Mesothelial cell of epicardium (in vitro differentiated cells): ENCODE measurements at places on chromosomes 5 and 9. TPM values are rescaled to one million over a fixed set of nuclear protein-coding genes. Genes with fewer than 3 reads are reported as not detected.

GRCh38 chr9:90807006-90807405, 5.4 kb downstream of the SYK start:
- DNase-seq: no peak

- DNase-seq: no peak
Measured at GRCh38 chr9:130626249-130626996, 38.0 kb upstream of the PRDM12 start.

DNA sequence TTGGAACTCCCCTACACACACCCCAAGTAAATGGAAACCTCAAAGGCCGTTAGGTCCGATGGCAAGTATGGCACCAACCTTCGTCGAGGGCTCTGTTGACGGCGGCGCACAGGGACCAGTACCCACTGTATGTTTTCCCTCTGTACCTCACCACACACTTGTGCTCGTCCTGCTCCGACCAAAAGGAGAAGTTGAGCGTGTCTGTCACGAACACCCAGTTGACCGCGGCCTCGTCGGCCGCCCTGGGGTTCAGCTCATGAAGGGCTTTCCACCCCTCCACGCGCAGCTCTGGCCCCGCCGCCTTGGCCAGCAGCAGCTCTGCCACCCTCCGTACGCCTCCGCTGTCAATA, 24.0 kb downstream of the HNRNPK start:
- no peak for DNase-seq

DNA sequence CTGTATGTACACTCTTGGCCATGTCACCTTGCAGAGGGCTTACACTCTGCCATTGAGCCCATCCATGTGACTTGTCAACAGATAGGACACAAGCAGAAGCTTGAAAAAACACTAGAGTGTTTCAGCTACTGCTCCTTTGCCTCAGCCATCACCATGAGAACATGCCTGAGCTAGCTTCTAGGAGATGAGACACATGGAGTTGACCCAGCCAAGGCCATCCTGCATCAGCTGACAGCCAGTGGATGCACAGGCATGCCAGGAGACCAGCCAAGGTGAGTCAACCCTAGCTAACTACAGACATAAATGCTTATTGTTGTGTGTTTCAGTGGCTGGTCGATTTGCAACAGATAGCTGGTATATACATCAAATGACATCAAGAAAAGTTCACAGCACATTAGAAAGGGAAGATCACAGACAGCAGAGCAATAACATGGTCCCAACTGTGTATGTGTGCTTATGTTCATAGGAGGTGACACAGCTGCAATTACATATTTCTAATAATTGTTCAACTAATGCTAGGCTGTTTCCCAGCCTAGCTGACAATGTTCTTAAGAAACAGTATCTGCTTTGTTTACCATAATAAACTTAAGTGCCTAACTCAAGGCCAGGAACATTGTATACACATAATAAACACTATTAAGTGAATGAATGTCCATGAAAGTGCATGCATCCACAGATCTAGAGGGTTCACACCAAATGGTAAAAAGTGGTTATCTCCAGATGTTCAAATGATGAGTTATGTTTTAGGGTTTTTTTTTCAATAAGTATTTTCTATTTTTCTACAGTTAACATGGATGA, 105.7 kb downstream of the SPOCK1 start:
- no peak for DNase-seq

- no peak for DNase-seq
Measured at GRCh38 chr9:97604901-97605645, 28.1 kb downstream of the TSTD2 start.

DNA sequence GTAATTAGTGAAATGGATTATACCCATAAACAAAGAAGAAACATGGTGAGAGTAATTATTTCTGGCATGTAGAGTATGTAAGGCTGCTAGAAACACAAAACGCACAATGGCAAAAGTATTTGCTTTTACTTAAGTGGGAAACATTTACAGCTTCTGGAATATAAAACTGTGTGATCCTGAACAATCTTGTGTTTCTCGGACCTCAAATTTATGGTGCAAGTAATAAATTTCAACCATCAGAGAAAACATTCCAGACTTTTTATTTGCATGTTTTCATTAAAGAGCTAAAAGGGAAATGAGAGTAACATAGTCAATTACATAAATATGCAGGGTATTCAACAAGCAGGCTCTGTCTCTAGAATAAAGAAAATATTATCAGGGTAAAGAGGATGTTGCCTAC, 17.2 kb upstream of the PRR16 start:
- DNase-seq: no peak

- DNase-seq: no peak
Measured at GRCh38 chr5:169602535-169602934, 19.0 kb downstream of the SPDL1 start.

DNA sequence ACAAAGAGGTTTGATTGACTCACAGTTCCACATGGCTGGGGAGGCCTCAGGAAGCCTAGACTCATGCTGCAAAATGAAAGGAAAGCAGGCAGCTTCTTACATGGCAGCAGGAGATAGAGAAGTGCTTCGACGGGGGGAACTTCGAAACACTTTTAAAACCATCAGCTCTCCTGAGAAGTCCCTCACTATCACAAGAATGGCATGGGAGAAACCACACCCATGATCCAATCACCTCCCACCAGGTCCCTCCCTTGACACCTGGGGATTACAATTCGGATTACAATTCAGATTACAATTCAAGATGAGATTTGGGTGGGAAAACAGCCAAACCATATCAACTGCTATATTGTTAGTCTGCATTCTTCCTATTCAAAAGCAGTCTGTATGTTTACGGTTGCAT, 322.3 kb upstream of the ISL1 start:
- no peak for DNase-seq

DNA sequence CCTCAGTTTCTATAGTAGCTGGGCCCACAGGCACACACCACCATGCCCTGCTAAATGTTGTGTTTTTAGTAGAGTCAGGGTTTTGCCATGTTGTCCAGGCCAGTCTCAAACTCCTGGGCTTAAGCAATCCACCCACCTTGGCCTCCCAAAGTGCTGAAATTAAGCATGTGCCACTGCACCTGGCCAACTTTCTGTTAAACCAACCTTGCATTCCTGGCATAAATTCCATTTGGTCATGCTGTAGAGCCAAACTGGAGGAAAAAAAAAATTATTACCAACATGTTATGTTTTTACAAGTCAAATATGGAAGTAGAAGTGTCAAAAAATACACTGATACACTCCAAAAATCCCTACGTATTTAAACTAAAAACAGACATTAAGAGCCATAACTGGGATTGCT, 54.1 kb downstream of the ERMP1 start:
- DNase-seq: no peak

GRCh38 chr5:38347896-38348295, 89.5 kb downstream of the EGFLAM start:
- DNase-seq: no peak

- no peak for DNase-seq
Measured at GRCh38 chr5:172582940-172583339, 58.1 kb upstream of the NEURL1B start.

GRCh38 chr5:31153521-31153920, 40.0 kb upstream of the CDH6 start:
- DNase-seq: no peak

DNA sequence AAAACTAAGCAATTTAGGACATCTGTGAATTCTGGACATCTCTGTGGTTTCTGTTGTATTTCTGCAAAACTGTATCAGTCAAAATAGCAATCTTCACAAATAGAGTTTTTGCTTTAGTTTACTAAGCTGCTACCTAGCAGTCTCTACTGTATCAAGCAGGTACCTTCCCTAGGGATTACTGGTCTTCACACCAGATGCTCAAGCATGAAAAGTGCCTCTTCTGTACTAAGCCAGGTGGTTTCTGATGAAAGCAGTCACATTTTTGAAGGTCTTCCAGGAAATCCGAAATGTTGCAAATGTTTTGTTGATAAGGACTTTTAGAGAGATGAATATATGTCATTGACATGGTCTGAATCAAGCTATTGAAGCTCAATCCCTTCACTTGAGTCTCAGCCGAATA, 540.0 kb downstream of the KCTD16 start:
- no peak for DNase-seq

GRCh38 chr5:117633093-117633492, 1058.5 kb upstream of the SEMA6A start:
- no peak for DNase-seq

DNA sequence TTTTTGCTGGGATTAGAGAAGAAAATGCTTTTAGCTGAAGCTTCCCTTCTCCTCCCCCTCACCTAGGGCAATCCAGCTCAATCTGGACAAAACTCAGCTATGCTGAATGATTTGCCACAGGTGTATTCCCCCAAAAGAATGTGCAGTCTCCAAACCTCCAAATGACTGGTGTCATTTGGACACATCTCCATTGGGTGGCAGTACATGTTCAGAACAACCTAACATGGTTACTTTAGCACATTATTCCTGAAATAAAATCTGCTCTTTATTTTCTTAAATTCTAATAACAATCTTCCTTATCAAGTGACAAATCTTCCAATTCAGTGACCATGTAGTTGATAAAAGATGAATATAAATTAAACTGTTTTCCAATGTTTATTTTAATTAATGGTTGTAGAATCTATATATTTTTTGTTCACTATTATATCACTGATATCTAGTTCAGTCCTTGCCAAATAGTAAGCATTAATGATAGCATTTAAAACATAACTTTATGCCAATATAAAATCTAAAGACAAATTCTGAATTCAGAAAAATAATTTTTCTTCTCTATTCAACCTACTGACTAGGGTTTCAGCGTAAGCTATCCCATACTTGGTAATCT, 61.3 kb upstream of the MOCS2 start:
- DNase-seq: no peak

DNA sequence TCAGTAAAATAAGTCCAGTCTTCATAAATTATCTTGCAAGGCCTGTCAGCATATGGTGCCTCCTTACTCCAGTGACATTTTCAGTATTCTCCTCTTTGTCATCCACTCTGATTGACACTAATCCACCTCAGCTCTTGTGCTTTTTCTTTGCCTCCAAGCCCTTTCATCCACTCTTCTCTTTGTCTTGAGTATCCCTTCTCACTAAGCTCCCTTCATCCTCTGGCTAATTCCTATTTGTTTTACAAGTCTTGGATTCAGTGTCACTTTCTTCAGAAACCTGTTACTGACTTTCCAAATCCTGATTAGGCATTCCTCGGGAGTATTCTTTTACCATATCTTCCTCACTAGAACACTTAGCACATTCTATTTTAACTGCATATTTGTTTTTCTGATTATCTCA, 100.6 kb upstream of the VCAN start:
- no peak for DNase-seq

- DNase-seq: no peak
Measured at GRCh38 chr9:33430942-33431341, 16.5 kb downstream of the AQP3 start.

DNA sequence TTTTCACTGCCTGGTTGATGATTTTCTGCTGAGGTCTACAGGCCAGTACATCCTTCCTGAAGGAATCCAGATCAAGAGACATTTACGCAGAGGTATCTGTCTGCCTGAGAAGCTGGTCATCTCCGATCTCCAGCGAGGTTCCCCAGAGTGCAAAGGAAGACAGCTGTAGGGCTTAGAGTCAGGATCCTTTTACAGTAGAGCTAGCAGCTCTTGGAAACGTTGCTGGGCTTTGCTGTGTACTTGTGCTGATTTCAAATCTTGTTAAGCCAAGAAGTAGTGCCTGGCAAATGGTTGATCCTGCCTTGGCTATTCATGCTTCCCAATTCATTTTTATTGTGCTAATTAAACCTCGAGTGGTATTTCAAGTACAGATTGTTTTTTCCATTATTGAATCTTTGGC, 48.9 kb downstream of the NTRK2 start:
- DNase-seq: no peak

Gene LHX3
- not detected in 3 replicates for total RNA-seq

Gene LECT2
- not detected in 3 replicates for total RNA-seq

Gene OR2S2
- total RNA-seq: not detected in 3 replicates

Gene LRRC19
- total RNA-seq: not detected in 3 replicates

Gene CDKN2B-AS1
- total RNA-seq: 8.2 to 10.8 TPM (median 8.8 TPM) in 3 replicates

Gene IRX1
- total RNA-seq: 68.5 to 71.5 TPM (median 68.6 TPM) in 3 replicates

Gene SMC2
- total RNA-seq: 19.3 to 22.6 TPM (median 20.1 TPM) in 3 replicates

Gene KIF4B
- total RNA-seq: 0.07 to 0.11 TPM in 2 of 3 replicates, not detected in the other

Gene SAXO1
- 0.13 to 0.43 TPM (median 0.38 TPM) in 3 replicates for total RNA-seq

Gene GRXCR2
- not detected in 3 replicates for total RNA-seq

Gene DIRAS2
- total RNA-seq: 0.04 to 0.14 TPM in 2 of 3 replicates, not detected in the other

Gene BARHL1
- total RNA-seq: 0.11 to 0.18 TPM in 2 of 3 replicates, not detected in the other

Gene CAAP1
- 18.7 to 23.6 TPM (median 19.5 TPM) in 3 replicates for total RNA-seq

Gene SLC4A9
- total RNA-seq: 1.8 to 2.5 TPM (median 2.2 TPM) in 3 replicates

Gene GPR151
- not detected in 3 replicates for total RNA-seq

Gene REEP2
- 14.2 to 19.7 TPM (median 15.6 TPM) in 3 replicates for total RNA-seq

Gene TUSC1
- not detected in 3 replicates for total RNA-seq

Gene N4BP3
- 1.8 to 2.3 TPM (median 2.1 TPM) in 3 replicates for total RNA-seq
